ENCODE measurements at places on chromosomes 16 and 17.

GRCh38 chr17:39576187-39576586 lies 31.5 kb downstream of the NEUROD2 start:
- no peak for DNase-seq

- DNase-seq = no peak
Measured at GRCh38 chr17:52789829-52790228, 631.3 kb upstream of the CA10 start.

DNA sequence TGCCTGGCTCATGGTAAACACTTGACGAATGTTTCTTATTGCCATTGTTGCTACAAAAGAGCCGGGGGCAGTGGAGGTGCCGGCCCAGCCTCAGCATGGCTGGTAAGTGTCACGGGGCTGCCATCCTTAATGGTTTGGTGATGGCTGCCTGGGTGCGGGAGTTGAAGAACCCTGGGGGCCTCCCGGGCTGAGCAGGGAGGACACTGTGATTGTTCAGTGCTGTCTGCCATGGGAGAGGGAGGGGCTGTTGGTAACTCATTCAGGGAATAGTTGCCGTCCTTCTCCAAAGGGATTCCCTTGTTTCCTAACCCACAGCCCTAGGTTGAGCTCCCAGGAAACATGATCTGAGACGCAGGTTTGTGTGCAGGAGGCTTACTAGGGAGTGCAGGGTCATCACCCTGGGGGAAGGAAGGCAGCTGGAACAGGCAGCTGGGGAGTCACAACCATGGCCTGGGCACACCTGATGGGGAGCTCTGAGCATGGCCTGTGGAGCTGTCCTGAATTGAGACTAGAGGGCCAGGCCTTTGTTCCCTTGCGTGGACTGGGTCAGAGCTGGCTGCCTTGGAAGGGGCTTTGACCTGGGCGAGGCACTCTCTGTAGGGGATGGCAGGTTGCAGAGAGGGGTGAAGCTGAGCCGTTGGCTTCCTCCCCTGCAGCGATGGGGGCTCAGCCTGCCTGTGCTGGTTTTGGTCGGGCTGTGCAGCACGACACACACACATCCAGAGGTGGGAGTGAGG lies 85.7 kb downstream of the PLCG2 start:
- no peak for DNase-seq

- no peak for DNase-seq
Measured at GRCh38 chr17:7748076-7748775, 30.7 kb downstream of the DNAH2 start.

GRCh38 chr17:1542316-1542715 lies 20.3 kb downstream of the PITPNA start:
- DNase-seq = no peak

GRCh38 chr17:67693811-67694210 lies 23.9 kb upstream of the NOL11 start:
- DNase-seq = no peak

DNA sequence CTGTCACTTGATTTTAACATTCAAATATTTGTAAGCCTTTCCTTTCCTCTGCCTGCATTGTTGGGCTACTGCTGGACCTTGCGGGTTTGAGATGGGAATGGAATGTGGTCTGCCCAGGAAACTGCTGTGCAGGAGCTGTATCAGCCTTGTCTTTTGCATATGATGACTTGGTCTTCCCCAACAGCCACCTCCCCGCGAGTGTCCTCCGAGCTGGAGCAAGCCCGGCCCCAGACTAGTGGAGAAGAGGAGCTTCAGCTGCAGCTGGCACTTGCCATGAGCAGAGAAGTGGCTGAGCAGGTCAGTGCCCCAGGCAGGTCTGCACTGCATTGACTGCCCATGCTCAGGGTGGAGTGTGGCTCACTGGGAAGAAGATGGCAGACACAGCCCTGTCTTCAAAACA lies 52.8 kb downstream of the B9D1 start:
- no peak for DNase-seq

- DNase-seq = no peak
Measured at GRCh38 chr16:69870761-69871160, 80.4 kb upstream of the CLEC18A start.

Measured in HAP-1 (cell line).